Hepatic stellate cell (primary cell): ENCODE measurements at places on chromosomes 1 and 21.
A peak's percentile ranks its signal among the peaks of the same experiment; 100 is the strongest.

DNA sequence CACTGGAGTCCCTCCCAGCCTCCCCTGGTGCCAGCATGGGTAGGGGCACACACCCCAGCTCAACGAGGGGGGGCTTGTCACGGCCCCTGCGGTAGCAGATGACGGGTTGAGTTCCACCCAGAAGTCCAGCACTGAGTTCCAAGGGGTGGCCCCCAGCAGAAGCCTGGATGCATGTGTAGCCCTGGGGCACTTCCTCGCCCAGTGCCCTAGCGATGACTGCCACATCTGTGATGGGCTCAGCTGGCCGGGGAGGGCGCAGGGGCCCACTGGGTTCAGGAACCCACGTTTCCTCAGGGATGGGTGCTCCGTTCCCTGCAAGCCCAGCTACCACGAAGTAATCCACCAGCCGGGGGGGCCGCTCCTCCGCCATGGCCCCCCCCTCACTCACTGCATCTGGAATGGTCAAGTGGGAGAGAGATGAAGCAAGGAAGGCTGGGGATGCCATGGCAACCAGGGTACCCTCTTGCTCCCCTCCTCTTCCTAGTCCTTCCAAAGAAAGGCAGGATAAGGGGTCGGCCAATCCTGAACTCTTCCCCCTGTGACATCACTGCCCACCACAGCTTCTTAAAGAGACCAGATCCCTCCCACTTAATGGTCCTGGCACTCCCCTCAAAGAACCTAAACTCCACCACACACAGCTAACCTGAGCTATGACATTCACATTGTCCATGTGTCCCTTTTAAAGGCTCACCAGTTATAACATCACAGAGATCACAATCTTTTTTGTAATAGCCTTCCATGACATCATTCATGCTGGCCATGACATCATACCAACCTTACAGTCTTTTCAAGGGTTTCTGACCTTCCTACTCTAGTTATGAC, 2.3 kb downstream of the DENND4B start:
- no peak for DNase-seq

DNA sequence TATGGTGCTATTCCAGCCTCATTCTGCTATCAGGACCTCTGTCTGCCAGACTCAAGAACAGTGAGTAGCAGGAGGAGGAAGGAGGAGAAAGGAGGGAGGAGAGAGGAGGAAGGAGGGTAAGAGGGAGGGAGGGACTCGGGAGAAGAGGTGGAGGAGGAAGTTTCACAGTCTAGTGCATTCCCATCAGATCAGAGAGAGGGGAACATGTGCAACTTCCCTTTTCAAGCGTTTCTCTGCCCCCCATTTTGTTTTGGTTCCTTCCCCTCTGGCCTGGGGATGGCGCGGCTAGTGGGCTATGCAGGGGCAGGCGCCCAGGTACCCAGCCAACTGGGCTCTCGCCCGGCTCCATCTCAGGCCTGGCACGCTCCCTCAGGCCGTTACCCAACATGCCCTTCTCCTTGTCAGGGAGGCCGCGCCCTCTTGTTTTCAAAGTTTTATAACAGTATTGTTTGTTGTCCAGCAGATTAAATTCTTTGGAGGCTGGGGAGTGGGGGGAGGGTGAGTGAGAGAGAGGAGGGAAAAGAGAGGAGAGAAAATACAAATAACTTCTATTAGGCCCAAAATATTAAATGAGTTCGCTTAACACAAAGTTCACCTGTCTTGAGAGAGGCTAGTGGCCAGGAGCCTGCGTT, 56.0 kb downstream of the CD46 start:
- DNase-seq: no peak

GRCh38 chr1:11054666-11055065, 5.2 kb downstream of the SRM start:
- DNase-seq: no peak

DNA sequence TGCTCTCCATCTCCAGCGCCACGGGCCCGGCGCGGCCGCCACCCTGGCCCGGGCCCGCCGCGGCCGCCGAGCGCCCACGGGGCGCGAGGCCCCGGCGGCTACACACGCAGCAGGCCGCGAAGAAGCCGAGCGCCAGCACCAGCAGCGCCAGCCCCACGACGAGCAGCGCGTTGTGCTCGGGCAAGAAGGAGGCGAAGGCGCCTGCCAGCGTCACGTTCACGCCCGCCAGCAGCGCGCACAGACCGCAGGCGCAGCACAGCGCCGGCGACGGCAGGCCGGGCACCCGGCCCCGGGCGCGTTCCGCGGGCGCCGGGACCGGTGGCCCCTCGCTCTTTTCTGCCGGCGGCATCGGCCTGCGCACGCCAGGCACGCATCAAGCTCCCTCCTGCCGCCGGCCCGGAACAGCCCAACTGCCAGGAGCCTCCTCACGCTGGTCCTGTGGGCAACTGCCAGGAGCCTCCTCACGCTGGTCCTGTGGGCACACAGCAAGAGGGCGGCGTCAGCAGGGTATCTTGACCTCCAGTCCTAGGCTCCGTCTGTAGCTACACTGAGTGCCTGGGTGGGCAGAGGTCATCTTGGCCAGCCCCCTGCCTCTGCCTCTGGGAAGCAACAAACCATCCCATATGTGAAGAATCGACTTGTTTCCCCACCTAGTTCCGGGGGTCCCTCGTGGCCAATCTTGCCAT, 18.1 kb downstream of the KNCN start:
- DNase-seq: peak; percentile 58

DNA sequence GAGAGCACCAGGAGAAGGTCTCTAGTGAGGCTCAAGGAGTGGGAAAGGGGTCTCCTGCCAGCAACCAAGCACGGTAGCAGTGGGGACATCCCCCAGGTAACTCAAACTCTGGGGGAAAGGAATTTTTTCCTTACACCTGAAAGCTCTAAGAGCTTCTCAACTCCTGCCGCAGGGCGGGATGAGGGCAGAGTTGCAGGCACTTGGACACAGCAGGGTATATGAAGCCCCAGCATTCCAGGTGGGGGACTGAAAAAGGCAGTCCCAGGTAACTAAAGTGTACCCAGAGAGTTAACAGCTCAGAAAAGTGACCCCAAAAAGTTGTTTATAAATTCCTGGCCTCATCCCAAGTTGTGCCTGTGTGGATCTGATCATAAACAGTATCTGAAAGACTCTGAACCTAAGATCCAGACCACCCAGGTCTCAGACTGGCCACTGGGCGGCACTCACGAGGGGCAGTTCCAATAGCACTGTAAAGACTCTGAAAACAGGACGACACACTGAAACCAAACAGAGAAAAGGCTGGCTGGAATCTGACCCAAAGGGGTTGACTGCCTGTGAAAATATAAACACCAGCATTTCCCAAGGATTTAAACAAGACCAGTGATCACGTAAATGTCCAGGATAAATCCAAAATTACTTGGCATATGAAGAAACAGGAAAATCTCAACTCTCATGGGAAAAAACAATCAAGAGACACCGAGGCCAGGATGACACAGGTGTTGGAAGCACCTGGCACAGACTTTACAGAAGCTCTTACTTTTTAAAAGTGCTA, 47.5 kb downstream of the HSF2BP start:
- peak; percentile 64 for DNase-seq

DNA sequence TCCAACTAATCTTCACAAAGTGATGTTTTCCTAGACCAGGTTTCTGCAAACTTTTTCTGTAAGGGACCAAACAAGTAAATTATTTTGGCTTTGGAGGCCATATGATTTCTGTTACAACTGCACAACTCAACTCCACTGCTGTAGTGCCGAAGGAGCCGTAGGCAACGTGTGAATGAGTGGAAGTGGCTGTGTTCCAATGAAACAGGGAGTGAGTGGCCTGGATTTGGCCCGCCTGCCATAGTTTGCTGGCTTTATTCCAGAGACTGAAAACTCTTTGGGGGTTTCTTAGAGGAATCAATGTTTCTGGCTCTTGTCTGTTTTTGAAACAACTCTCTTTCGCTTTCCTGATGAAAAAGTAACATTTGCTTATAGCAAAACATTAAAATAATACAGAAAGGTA, 12.6 kb upstream of the ACTL8 start:
- no peak for DNase-seq
